ENCODE measurements at places on chromosomes 1 and 21. TPM values are rescaled to one million over a fixed set of nuclear protein-coding genes. Genes with fewer than 3 reads are reported as not detected.
A peak's percentile ranks its signal among the peaks of the same experiment; 100 is the strongest.

DNA sequence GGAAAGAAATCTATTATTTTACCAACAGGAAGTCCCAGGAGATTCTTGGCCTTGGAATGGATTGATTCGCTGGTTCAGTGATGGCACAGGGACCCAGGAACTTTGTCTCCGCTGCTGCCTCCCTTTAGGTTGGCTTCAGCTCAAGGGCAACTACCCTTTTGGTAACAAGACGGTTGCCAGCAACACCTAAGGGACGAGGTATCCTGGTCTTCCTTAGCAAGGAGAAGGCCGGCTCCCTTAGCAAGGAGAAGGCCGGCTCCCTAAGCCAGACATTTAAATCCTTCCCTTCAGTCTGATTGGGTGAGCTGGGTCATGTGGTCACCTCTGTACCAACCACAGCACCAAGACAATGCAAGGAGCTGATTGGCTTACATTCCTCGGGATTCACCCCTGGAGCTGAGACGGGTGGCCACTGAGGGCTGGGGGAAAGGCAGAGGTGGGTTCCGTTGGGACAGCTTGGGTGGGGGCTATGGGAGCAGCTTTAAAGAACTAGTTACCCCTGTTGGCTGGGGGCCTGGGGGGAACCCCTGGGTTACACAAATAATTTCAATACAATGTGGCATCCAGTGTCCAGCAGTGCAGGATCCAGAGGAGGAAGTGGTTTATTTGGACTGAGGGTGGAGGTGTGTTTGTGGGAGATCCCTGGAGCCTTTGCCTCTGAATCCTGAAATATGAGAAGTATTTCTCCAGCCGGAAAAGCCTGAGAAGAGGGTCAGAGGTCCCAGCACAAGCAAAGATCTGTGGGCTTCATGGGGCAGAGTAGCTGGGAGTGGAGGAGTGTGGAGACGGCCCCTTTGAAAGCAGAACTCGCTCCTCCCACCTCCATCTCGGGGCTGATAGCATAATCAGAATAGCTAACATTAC lies 20.7 kb upstream of the CLIC4 start:
- DNase-seq = no peak

The FLG2 gene
- total RNA-seq = not detected

GRCh38 chr1:10032590-10033358 lies at the start of gene UBE4B:
TSS of gene UBE4B (plus strand) at chr1:10032958. CDS start at chr1:10033671, 713 bp downstream.
- DNase-seq = peak; percentile 97

The LEMD1 gene
- not detected for total RNA-seq

- DNase-seq = no peak
These were observed 53.3 kb downstream of the OLFML3 start for GRCh38 chr1:114032271-114033215.

DNA sequence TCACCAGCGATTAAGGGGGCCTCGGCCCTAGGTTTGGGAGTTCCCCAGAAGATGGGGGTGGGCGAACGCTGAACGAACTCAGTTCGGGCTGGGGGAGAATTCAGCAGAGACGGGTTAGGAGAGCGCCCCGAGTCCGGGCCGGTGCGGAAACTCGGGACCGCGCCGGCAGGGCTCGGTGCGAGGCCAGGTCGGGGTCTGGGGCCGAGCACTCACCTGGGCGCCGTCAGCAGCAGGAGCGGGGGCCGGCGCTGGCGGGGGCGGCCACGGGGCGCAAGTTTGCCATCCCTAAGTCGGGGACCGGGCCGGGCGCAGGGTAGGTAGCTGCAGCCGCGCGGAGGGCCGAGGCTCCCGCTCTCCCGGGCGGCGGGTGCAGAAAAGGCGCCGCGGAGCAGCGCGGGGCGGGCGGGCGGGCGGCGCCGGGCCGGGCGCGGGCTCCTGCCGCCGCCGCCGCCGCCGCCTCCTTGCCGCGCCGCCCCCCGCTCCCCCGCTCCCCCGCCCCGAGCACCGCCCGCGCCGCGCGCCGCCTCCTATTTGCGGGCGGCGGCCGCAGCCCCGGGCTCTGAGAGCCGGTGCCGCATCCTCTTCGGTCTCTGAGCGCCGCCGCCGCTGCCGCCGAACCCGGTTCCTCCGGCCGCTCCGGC lies 349 bp downstream of the ADGRB2 start:
- DNase-seq = no peak

- no peak for DNase-seq
These were observed 67.2 kb upstream of the EFHD2 start for GRCh38 chr1:15342408-15342967.

The LMOD1 gene
- 0.14 TPM for total RNA-seq

The RORC gene
- total RNA-seq = 2.9 TPM

- no peak for DNase-seq
These were observed 56.1 kb downstream of the NDUFS5 start for GRCh38 chr1:39082010-39082799.

The RBM8A gene
- 48.8 TPM for total RNA-seq

DNA sequence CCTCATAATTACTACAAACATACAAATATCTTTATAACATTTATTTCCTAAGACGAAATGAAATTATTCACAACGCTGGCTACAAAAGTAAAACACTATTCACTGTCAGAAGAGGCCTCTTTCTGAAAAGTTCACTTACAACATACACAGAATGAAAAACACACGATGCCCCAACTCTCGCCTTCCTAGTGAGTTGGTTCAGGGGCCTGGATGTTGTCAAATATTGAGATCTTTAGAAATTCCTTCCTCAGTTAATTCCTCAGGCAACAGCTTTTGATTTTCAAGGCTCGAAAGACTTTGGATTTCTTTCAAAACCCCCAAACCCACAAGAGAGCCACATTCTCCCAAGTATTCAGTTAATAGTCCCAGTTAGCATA lies 14.2 kb upstream of the KCNE1 start:
- DNase-seq = no peak

DNA sequence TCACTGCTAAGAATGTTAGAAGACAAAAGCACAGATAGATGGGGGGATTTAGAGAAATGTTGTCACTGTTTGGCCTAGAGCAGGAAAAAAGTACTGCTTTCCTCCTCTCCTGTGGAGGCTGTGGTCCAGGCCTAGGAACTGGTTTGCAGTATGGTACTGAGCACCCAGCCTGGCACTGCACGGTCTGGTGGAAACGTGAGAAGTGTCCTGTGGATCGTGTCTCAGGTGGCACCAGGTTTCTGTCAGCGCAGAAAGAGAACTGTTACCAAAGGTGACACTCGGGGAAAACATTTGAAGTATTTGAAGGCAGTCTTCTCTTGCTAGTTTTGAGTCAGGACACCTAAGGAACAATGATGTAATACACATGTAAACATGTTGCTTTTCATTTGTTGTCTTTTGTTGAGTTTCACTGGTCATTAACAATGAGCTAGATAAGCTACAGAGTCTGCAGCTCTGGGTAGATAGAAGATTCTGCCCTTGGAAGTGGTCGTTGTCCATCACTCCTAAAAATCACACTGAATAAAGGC lies 63.0 kb downstream of the B3GALNT2 start:
- no peak for DNase-seq

DNA sequence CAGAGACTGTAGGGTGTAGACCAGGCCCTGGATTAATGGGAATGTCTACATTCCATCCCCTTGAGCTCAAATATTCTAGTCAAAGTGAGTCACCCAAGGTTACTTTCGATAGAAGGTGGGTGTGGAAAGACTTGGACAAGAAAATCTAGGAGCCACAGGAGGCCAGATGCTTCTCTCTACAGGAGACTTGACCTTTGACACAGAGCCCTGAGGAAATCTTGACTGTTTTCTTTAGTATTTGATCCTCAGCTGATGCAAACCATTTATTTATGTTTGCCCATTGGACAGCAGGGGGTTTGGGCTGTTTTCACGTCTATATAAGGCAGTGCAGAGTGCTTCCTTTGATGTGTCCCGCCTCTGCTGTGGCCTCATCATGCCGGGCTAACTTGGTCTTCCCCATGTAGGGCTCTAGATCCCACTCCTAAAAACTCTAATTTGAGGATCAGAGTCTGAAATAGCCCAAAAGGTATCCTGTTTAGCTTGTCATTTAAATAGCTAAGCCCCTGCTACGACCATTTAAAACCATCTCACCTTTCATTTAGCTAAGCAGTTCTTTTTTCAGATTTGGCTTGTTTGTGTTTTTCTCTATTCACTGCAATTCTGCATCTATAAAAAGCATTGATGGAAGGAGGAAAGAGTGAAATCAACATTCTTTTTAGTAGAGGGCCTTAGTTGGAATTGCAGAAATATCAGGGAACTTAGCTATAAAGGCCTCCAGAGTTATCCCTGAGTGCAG lies 15.5 kb upstream of the MAP3K7CL start:
- no peak for DNase-seq

The SPRR4 gene
- not detected for total RNA-seq

DNA sequence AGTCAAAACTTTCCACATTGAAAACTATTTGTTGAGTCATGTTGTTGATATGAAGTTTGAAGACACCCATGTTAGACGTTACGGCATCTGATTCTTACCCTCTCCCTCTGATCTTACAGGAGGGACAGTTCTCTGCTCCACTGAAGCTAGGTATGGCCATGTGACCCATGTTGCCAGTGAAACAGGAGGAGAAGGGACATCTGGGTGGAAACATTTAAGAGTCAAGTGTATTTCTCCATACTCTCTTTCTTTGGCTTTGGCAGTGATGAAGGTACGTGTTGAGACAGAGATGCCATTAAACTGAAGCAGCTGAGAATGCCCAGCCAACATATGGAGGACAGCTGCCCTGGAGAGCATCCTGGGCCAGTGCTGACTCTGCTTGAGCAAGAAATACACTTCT lies 198.4 kb upstream of the PTGFR start:
- DNase-seq = no peak
